ENCODE measurements at places on chromosomes 5 and 9. TPM values are rescaled to one million over a fixed set of nuclear protein-coding genes. Genes with fewer than 3 reads are reported as not detected.

DND1 gene
- total RNA-seq, result 0.62 TPM

DNA sequence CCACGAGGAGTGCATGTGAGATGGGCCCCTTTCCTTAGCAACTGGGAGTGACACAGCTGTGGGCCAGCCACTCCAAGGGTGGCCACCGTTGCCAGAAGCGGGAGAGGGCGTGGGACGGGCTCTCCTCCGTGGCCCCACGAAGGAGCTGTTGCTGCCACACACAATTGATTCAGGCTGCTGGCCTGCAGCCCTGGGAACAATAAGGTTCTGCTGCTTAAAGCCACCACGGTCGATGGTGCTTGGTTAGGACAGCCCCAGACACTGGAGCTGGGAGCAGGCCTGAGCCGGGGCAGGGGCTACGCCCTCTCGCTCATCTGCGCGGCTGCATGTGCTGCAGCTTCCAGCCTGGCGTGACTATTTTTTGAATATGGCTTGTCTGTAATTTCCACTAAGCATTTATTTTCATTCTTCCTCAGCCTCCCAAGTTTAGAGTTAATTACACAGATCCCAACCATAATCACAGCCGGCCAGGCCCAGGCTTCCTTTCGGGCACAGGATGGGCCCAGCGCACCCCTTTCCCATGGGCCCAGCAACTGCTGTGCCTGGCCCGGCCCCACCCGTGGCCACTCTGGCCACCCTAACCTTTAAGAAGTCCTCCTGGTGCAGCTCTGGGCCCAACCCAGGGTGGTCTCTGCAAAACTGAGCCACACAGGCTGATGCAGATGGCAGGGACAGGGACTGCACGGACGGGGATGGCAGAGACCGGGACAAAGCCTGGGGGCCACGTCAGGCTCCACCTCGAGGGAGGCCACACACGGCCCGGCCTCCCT lies 49.7 kb downstream of the VAV2 start:
- peak; percentile 19 for DNase-seq

GRCh38 chr5:159459951-159460538 lies 129.8 kb upstream of the IL12B start:
- DNase-seq, result no peak

PCDH12 gene
- total RNA-seq, result 2.7 TPM

- DNase-seq, result no peak
Measured at GRCh38 chr9:34211395-34211794, 32.6 kb downstream of the UBAP1 start.

DNA sequence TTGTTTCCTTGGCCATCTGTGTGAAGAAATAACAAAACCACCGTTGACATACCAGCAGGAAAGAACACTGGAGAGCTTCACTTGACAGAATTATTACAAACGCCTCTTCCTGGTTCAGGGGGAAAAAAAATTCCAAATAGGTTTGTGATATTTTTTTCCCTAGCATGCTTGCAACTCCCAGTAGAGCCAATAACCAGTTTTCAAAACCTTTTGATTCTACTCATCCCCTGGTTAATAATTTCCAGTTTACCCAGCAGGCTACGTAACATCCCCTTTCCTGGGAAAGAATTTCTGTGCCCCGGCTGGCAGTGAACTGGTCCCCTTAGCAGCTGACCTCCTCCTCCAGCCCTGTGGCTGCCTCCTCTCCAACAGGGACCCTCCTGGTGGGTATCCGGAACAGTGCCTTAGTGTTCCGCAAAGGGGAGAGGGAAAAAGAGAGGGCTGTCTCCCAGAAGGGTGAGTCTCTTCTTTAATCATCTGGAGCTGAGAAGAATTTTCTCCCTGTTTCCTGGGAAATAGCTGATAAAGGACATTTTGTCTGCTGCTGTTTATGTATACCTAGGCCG lies 72.8 kb upstream of the BOD1 start:
- DNase-seq, result no peak

MUSK gene
- 5.2 TPM for total RNA-seq

KIF4B gene
- 0.05 TPM for total RNA-seq

- DNase-seq, result peak; percentile 72
Measured at GRCh38 chr5:151042453-151043093, 22.2 kb downstream of the GPX3 start.

DNA sequence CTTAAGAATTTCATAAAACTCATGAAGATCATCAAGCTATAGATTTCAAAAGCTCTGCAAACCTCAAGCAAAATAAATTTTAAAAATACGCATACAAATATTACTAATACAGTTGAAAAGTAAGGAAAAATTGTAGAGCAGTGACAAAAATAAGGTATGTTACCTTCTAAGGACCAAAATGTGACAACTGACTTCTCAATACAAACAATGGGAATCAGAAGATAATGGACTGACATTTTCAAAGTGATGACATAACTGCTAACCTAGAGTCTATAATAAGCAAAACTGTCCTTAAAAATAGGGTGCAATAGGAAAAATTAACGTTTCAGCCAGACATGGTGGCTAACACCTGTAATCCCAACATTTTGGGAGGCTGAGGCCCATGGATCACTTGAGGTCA lies 27.1 kb downstream of the RMI1 start:
- DNase-seq, result no peak

- peak; percentile 47 for DNase-seq
Measured at GRCh38 chr9:34254141-34254913, 74.7 kb downstream of the KIF24 start.

PDGFRB gene
- 34.0 TPM for total RNA-seq

DNA sequence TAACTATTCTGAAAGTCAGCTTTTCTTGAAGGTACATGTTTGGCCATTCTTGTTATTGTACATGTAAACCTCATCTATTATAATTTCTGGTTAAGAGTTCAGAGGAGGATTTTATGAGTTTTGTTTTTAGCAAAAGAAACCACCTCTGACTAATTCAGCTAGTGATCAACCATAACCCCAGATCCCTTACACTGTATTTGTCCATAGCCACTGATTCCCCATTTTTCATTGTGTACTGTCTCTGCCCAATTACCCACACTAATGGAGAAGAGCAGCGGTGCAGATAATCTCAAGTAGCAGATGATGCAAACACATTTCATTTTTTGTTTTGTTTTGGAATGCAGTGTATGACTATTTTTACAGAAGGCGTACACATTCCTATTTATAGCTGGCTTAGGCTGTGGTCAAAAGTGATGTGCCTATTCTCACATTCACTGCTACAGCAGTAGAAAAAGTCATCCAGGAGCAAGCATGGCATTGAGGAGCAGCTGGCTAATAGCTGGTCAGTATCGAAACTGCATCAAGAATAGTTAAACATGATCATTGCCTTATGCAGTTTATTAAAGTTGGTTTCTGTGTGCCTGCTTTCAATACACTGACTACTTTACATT lies 988.3 kb downstream of the DTWD2 start:
- DNase-seq, result no peak

DNA sequence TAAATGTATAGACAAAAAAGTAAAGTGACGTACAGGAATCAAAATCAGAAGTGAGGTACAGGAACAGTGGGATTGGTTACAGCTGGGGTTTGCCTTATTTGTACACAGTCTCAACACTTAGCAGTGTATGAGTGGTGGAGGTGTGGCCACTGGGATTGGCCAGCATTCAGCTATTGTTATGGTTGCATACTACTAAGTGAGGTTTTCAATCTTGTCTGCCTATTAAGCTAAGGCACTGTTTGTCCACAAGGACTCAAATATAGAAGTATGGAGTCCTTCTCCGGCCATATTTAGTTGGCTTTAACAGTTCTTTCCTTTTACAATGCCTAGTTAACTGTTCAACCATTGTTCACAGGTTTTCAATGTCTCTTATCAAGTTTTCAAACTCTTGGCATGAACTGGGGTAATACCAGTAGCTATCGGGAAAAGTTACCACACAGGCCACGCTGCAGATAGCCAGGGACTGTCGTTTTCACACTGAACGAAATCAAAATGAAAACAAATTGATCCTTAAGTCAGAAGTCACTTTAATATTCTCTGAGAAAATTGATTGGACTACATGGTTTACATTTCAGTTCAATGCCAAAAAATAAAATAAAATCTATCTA lies 176.0 kb upstream of the FREM1 start:
- no peak for DNase-seq

UQCRQ gene
- 985 TPM for total RNA-seq

DNA sequence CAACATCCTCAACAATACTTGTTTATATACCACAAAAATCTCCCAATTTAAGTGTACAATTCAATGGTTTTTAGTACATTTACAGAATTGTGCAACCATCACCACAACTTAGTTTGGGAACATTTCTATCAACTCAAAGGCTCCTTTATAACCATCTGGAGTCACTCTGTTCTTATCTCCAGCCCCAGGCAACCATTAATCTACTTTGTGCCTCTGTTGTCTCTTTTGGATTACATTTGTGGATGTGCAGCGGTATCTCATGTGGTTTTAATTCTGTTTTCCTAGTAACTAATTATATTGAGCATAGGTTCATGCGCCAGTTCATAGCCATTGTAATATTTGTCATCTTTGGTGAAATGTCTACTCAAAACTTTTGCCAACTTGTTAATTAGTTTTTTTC lies 14.4 kb downstream of the ADAMTS19 start:
- no peak for DNase-seq

- no peak for DNase-seq
Measured at GRCh38 chr9:111866976-111867375, 29.6 kb upstream of the UGCG start.

GRCh38 chr5:11273180-11273903 lies 512.3 kb upstream of the DAP start:
- no peak for DNase-seq

- no peak for DNase-seq
Measured at GRCh38 chr9:106829666-106830408, 33.1 kb upstream of the ZNF462 start.

DNA sequence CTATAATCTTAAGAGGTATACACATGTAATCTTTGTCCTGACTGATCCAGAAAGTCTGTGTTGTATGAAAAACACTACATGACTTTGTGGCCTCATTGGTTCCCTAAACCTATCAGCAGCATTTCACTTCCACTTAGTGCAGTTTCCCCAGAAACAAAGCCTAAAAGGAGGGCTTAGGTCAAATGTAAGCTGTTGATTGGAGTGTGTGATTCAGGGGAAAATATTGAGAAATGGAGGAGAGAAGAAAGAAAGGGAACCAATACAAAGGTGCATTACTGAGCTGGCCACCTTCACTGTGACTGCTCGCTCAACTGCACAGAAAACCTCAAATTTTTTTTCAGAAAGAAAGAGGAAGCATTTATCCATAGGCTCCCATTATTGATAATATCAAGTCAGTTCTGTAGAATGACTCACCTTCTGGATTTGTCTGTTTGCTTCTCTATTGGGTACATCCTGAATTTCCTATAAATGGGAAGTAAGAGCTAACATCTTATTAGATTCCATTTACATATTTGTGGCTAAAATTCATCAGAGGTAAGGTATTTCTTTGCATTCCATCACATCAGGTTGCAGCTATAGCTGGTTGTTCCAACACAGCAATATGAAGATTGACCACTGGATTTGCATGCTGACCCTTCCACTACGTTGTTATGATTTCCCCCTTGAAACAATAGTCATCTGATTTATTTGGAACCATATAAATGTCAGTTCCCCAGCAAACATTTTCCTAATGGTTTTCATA lies 10.3 kb upstream of the FST start:
- no peak for DNase-seq

DNA sequence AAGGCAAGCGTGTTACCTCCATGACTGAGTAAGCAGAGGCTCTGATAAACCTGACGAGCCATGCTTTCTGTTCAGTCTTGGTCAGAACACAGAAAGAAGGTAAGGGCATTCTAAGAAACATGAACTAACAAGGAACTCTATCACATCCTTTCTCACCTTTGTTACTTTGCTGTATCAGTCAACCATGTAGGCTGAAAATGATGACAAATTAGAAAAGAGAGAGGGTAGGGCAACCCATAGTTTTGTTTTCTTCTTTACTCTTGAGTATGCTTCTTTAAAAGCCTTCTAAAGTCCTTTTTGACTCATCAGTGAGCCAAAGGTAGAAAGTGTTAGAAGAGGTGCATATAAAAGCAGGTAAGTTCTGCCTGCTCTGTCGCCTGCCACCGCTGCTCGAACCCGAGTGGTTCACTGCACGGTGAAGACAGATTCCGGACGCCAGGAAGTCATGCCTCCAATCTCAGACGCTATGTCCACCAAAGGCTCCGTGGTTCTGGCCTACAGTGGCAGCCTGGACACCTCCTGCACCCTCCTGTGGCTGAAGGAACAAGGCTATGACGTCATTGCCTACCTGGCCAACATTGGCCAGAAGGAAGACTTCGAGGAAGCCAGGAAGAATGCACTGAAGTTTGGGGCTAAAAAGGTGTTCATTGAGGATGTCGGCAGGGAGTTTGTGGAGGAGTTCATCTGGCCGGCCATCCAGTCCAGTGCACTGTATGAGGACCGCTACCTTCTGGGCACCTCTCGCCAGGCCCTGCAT lies 298.4 kb downstream of the NDUFS4 start:
- DNase-seq, result no peak

GRCh38 chr5:91049112-91049511 lies 334.0 kb downstream of the ARRDC3 start:
- no peak for DNase-seq

IFNB1 gene
- not detected for total RNA-seq

HRH2 gene
- total RNA-seq, result 7.0 TPM

FGD3 gene
- 2.3 TPM for total RNA-seq

CER1 gene
- total RNA-seq, result not detected

PIGO gene
- total RNA-seq, result 6.8 TPM

LHX6 gene
- total RNA-seq, result 3.2 TPM

DPYSL3 gene
- total RNA-seq, result 18.0 TPM

PCDHGB7 gene
- total RNA-seq, result 5.6 TPM

GRCh38 chr9:110183208-110184145 lies 24.5 kb downstream of the C9orf152 start:
- DNase-seq, result no peak

DNA sequence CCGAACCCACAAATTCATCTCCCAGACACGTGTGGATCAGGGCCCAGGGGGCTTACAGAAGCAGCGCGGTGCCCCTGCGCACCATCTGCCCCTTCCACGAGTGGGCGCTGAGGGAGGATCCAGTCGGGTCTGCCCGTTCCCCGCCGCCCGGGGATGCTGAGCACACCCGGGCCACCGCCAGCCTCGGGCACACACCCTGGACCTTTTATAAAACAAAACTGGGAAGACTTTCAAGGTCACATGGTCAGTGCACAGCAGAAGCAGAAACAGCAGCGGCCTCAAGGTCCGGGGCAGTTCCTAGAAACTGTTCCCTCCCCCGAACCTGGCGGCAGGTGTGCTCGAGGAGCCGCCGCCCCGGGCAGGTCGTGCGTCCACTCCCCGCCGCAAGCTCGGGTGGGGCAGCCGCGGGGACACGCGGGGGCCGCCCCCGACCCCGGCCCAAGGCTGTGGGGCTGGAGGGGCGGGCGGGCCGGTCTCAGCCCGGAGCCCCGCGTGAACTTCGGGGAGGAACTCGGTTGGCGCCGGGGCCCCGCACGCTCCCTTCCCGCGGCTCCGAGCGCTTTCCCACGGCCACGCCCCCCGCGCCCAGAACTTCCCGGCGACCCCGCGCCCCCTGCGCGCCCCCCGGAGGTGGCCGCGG lies 633 bp upstream of the PPP1R26 start:
- DNase-seq, result no peak

DNA sequence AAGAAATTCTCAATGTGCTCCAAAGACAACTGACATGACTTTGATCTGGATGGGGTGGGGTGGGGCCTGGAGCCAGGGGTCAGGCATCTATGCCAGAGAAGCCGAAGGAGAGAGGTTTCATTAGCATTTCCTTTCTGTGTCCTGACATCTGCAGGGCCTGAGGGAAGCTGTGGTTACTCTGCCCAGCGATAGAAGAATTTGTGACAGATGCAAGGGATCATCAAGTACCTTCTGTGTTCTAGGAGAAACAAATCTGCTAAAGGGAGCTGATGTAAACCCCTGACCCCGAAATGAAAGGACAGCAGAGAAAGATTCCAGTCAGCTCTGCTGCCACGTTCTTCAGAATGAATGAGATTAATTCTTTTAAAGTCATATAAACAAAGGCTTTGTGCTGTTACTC lies 335.7 kb downstream of the PRELID2 start:
- DNase-seq, result no peak
